Fibroblast of lung (primary cell): ENCODE measurements at places on chromosomes 6 and 20. TPM values are rescaled to one million over a fixed set of nuclear protein-coding genes. Genes with fewer than 3 reads are reported as not detected.

The FOXC1 gene
- total RNA-seq, result 0.66 and 0.77 TPM in 2 replicates

The SNPH gene
- total RNA-seq, result 9.5 and 18.5 TPM in 2 replicates

The EPPIN gene
- total RNA-seq, result not detected in 2 replicates

GRCh38 chr6:105898286-105898685, 187.8 kb upstream of the PRDM1 start:
- no peak overlapping the region for H3K4me3 ChIP-seq
- H3K4me1 ChIP-seq, result peaks cover 5% of the 10 kb centered on the region
- H3K36me3 ChIP-seq, result no peaks in the 10 kb centered on the region

DNA sequence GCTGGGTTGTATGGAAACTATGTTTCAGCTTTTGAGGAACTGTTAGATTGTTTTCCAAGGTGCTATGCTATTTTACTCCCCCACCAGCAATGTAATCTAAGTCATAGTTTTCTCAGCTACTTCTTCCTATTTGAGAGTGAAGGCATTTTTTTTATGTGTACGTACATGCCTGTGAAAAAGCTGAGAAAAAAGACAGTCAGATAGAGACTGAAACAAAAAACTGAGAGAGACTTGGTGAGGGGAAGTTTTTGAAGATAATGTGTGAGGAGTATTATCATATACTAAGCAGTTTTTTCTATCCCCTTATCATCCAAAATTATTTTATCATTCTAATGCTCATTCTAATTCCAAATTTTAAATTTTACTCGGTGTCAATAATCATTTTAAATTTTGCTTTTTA, 780.0 kb downstream of the BCKDHB start:
- H3K27ac ChIP-seq, result no peak overlapping the region
- H3K4me1 ChIP-seq, result no peaks in the 10 kb centered on the region
- no peaks in the 10 kb centered on the region for H3K36me3 ChIP-seq

- no peak overlapping the region for H3K27ac ChIP-seq
- no peak overlapping the region for H3K4me3 ChIP-seq
- no peaks in the 10 kb centered on the region for H3K27me3 ChIP-seq
Measured at GRCh38 chr6:98976674-98977385, 29.1 kb upstream of the FBXL4 start.

DNA sequence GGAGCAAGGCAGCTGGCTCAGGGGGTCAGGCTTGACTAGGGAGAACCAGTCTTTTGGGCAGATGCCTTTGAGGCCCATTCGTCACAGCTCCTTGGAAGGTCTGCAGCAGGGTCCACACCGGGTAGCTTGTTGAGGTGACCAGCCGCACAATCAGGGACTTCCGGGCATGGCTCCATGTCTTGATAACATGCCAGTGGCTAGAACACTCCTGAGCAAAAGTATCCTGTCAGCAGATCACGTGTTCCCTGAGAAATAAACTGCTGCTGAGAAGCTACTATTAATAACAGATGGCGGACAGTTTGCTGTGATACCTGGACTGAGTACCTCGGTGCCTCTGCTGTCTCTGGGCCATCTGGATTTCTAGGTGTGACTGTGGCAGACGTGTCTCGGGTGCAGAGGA, 235.9 kb downstream of the PRKN start:
- no peaks in the 10 kb centered on the region for H3K27me3 ChIP-seq
- no peaks in the 10 kb centered on the region for H3K4me1 ChIP-seq
- DNase-seq, result no peak
- no peaks in the 10 kb centered on the region for H3K36me3 ChIP-seq
- H3K27ac ChIP-seq, result no peak overlapping the region

DNA sequence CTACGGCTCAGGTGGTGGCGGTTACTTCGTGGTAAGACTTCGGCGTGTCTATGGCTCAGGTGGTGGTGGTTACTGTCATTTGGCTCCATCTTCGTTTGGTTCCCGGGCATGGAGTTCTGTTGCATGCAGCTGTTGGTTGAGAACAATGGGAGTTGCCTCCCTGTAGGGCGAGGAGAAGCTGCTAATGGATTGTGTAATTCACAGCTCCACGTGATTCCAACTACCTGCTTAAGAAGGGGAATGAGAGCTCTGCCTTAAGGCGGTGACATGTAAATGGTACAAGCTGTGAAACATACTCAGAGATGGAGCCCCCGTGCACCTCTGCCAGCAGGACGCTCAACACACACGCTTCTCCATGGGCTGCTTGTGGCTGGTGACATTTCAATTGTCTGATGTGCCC, 12.4 kb upstream of the DACT2 start:
- no peaks in the 10 kb centered on the region for H3K27me3 ChIP-seq
- H3K4me3 ChIP-seq, result no peak overlapping the region
- no peak for DNase-seq
- H3K27ac ChIP-seq, result no peak overlapping the region
- H3K4me1 ChIP-seq, result no peaks in the 10 kb centered on the region
